ENCODE measurements at places on chromosomes 2 and 18. TPM values are rescaled to one million over a fixed set of nuclear protein-coding genes. Genes with fewer than 3 reads are reported as not detected.

GRCh38 chr2:191533693-191534180 is 144.2 kb upstream of the NABP1 start:
- DNase-seq, result no peak

DNA sequence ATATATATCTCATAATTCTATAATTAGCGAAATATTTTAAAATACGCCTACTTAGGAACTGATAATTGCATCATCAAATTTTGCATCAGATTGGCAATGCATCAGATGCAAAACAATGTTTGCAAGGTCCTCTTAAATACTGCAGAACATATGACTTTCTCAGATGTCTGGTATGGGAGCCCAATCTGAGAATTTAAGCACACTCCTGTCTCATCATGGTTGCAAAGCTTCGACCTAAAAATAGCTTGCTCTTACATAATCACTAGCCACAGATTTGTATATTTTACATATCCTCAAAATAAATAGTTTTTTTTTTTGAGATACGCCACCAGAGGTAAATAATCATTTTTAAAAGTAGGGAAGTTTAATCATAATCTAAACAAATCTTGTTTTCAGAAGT is 123.2 kb downstream of the CABYR start:
- no peak for DNase-seq

DNA sequence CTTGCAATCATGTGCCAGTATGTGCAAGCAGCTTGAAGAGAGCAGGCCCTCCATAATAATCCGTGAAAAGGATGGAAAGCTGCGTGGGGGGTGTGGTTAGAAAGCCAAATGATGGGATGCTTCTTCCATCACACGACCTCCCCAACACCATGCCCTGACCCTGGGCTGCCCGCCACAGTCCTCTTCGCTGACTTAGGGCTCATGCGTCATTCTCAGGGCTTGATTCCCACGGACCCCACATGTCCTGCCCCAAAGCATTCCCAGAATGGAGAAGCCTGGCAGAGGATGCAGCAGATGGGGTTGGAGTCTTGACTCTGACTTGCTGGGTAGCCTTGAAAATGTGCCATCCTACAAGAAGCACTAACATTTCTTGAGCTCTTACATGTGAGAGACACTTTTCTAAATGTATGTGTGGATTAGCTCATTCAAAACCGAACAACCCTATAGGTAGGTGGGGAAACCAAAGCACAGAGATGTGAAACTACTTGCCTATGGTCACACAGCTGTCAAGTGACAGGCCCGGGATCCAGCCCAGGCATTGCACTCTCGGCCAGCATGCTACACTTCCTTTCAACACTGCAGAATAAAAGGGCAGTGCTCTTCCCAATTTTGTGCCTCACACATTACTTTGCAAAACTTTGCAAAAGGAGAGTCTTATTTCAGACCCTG is 3.7 kb downstream of the TNS1 start:
- no peak for DNase-seq

DNA sequence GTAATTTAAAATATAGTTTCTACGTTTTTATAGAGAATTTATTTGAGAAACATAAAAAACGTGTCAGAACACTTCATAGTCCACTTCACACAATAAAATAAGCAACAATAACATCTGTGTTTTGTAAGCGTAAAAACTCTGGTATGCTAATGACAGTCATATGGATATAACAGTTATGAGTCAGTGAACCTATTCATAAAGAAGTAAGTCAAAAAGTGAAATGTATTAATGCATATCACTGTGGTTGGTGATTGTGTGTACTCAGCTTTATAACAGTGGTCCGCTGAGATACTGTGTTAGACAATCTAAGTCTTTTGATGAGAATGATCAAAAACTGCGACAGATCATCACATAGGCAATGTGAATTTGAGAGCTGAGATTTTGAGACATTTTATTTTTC is 153.2 kb downstream of the WDR7 start:
- DNase-seq, result no peak

DNA sequence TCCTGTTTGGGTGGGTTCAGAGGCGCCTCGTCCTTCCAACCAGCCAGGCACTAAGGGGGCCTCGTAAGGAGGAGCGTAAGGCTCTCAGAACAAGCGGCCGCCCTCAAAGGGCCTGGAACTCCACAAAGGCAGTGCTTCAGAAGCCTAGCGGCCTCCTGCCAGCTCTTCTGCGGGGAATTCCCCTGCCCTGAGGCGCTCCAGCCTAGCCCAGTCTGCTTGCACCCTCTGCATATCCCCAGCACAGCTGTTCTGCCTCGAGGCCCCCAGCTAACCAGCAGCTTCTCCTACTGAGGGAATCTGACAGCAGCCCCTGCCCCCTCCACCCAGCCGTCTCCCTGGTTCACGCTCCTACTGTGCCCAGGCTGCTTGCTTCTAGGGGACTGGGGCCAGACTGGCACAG is 265.9 kb downstream of the TFCP2L1 start:
- DNase-seq, result no peak

DNA sequence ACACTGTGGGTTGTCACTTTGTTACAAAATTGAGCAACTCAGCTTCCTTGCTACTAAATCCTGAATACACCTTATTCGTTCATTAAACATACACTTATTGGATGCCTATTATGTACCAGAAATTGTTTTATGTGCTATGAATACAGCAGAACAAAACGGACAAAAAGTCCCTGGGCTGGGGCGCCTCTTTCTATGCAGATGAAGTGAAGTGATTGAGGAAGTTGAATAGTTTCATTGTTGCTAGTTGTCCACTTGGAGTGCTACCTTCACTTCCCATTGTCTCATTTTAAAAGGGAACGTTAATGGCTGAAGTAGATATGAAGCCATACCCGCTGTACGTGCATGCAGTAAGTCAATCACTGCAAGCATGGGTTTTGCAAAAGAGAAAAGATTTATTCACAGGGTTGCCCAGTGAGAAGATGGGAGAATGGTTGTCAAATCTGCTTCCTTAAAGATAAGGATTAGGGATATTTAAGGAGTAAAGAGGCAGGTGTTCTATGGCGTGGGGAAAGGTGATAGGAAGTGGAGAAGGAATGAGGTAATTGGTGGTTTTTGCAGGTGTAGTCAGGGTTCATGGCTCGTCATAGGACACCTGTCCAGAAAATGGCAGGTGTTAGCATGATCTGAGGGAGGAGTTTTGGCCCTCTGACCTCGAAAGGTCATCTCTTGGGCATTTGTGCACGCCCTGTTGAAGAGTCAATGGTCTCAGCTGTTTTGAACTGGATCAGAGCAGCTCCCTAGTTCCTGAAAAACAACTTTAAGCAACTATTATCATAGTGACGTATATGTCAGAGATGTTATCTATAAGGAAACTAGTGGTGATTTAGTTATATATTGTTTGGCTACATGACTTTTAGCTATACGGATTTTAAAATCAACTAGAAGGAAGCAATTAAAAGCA is 23.5 kb downstream of the TRPM8 start:
- DNase-seq, result no peak

GRCh38 chr2:38535744-38536506 is 66.8 kb downstream of the HNRNPLL start:
- DNase-seq, result peak; percentile 53

DNA sequence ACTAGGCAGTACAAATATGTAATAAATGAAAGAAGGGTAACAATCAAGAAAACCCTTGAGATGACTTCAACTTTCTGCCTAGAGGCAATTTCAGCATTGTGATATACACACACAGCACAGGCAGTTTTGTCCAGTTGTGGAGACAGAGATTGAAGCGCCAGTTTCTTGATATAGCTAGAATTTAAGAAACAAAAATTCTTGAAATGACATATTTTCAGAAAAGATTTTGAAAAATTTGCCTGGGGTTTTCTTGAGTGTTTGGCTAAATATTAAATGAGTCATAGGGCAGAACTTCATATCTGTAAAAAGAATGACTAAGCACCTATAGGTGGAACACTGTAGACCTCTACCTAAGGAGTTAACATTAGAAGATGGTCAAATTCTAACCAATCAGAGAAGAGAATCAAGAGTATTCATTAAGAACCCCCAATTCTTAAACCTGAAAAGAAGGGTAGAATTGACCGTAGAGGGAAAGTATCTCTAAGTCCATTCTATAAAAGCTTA is 1266.8 kb upstream of the TMEFF2 start:
- DNase-seq, result no peak

L3MBTL4 gene
- 5.3 TPM for polyA plus RNA-seq

DNA sequence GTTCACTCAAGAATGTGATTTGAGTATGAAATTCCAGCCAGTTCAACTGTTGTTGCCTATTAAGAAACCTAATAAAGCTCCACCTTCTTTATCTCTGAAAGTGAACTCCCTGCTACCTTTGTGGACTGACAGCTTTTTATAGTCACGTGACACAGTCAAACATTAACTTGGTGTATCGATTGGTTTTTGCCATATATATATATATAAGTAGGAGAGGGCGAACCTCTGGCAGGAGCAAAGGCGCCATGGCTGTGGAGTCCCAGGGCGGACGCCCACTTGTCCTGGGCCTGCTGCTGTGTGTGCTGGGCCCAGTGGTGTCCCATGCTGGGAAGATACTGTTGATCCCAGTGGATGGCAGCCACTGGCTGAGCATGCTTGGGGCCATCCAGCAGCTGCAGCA is at the start of gene UGT1A1:
Gene UGT1A1 (plus strand): TSS at position 228 of the 400 bp plus-strand sequence. CDS start 18 bp downstream, at position 246.
- DNase-seq, result no peak

- DNase-seq, result no peak
Measured at GRCh38 chr2:25482341-25482740, 140.6 kb upstream of the DNMT3A start.

- DNase-seq, result no peak
Measured at GRCh38 chr2:237058423-237058822, 27.3 kb upstream of the COPS8 start.

DNA sequence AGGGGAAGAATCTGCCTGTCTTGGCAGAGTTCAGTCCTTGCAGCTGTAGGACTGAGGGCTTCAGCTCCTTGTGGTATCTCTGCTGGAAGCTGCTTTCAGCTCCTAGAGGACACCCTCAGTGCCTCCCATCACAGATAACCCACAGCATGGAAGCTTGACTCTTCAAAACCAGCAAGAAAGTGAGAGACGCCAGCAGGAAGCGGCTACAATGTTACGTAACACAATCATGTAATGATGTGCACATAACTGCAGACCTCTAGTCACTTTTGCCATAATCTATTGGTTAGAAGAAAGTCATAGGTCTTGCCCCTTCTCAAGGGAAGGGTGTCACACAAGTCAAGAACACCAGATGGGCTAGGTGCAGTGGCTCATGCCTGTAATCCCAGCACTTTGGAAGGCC is 69.1 kb upstream of the AFF3 start:
- no peak for DNase-seq

ARID5A gene
- polyA plus RNA-seq, result 5.7 TPM
